Natural killer cell (primary cell): ENCODE measurements at places on chromosomes 1 and 21. TPM values are rescaled to one million over a fixed set of nuclear protein-coding genes. Genes with fewer than 3 reads are reported as not detected.

DNA sequence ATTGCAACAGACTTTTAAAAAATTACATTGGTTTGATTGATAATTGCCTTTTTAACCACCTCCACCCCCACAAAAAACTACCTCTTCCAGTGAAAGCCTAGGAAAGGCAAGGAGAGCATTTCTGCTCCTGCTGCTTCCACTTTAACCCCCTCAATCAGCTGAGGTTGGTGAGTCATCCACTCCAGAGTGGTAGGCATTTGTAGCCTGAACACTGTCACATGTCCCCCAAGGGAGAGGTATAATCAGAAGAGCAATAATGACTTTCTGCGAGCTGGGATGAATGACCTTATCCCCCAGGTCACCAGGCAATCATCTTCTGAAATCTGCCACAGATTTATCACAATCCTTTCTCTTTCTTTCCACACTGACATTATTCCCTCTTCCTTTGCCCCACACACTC is 126.6 kb upstream of the CAMK1G start:
- no peak for DNase-seq

GRCh38 chr21:34885125-34885524 is 164.0 kb downstream of the RUNX1 start:
- DNase-seq = no peak

GRCh38 chr1:177586429-177586828 is 383.4 kb downstream of the SEC16B start:
- DNase-seq = no peak

- no peak for DNase-seq
Measured at GRCh38 chr1:222761083-222761482, 24.1 kb downstream of the FAM177B start.

DNA sequence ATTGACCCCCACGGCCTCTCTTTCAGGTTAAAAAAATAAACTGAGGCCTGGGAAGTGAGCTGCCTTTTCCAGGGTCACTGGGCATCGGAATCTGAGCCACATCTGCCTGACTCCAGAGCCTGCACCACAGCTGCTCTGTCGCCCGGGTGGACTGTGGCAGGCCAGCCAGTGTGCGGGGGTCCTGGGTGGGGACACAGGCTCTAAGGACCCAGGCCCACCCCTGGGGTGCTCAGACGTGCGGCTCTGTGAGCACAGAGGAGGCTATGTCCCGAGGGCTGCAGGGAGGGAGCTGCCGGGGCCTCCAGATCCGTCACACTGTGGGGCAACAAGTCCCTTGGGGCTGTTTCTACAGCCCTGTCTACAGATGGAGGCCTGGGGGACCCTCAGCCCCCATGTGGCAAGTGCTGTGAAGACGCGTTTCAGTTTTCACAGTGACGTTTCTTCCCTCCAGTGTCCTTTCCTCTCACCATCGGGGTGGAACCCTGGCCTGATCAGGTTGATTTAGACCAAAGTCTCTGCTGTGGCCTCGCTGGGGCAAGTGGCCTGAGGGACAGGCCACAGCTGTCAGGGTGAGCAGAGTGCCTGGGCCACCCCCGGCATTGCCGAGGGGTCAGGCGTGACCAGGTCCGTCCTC is 39.2 kb upstream of the ACTRT2 start:
- no peak for DNase-seq

GRCh38 chr1:94864821-94865220 is 44.7 kb downstream of the SLC44A3 start:
- DNase-seq = no peak

GRCh38 chr1:64892576-64893573 is 73.5 kb downstream of the JAK1 start:
- no peak for DNase-seq

DNA sequence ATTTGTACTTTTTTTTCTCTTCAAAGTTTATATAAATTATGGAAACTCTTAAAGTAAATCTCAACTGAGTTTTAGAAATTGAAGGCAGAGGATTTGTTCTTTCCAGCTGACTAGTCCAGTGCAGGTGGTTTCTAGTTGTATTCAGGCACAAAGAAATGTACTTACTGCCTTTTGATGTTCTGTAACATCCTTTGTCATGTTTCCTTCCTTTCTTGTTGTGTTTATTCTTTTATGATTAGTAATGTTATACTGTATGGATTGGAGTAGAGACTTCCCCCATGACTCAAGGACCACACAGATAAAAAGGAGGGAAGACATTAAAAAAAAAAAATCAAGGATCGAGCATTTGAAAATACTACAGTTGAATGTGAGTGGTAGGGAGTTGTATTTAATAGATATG is 8.0 kb downstream of the HIPK1 start:
- peak; percentile 31 for DNase-seq

- peak; percentile 44 for DNase-seq
Measured at GRCh38 chr21:41817228-41817627, 50.4 kb upstream of the RIPK4 start.

DNA sequence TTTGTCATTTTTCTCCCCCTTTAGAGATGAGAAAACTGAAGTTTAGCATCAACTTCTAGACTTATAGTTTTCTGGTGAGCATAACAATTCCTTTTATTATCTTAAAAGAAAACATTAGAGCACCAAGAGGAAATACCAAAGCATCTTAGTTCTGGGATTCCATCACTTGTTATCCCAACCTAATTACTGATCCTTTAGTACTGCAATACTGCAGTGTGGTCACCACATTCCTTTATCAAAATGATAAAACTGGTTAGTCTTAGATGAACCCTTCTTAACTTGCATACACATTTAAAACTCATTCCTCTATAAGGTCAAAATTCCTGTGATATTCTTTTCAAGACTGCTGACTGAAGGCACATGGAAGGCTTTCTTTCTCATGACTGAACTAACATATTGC is 23.1 kb downstream of the SOD1 start:
- no peak for DNase-seq

DNA sequence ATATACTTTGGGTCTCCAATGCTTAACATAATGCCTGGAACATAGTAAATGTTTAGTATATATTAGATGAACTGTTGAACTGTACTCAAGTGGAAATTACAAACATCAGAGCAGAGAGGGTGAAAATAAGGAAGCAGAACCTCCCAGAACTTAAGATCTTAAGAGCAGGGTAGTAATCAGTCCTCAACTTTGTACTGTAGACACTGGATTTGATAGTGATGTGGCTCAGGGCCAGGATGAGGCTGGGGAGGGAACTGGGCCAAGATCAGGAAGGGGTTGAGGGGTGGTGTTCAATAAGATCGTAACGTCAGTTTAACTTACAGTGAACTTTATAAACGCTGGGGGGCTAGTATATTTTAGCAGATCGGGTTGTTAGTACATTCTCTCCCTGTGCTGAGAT is 15.4 kb downstream of the MPZL1 start:
- no peak for DNase-seq

- no peak for DNase-seq
Measured at GRCh38 chr1:148317288-148317985, 165.4 kb upstream of the NBPF11 start.

GRCh38 chr1:150366416-150367296 is 2.7 kb downstream of the RPRD2 start:
- peak; percentile 17 for DNase-seq

DNA sequence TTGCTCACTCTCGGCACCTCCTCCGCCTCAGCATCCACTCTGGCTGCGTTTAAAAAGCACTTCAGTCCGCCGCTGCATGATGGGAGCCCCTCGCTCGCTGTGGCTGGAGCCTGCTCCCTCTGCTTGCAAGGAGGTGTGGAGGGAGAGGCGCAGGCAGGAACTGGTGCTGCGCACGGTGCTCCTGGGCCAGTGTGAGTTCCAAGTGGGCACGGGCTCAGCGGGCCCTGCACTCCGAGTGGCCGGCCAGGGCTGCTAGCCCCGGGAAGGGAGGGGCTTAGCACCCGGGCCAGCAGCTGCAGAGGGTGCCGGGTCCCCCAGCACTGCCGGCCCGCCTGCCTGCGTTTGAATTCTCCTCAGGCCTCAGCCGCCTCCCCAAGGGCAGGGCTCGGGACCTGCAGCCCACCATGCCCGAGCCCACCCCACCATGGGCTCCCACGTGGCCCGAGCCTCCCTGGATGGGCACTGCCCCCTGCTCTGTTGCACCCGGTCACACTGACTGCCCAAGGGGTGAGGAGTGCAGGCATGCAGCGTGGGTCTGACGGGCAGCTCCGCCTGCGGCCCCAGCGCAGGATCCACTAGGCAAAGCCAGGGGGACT is 1599.5 kb downstream of the NCAM2 start:
- DNase-seq = no peak

DNA sequence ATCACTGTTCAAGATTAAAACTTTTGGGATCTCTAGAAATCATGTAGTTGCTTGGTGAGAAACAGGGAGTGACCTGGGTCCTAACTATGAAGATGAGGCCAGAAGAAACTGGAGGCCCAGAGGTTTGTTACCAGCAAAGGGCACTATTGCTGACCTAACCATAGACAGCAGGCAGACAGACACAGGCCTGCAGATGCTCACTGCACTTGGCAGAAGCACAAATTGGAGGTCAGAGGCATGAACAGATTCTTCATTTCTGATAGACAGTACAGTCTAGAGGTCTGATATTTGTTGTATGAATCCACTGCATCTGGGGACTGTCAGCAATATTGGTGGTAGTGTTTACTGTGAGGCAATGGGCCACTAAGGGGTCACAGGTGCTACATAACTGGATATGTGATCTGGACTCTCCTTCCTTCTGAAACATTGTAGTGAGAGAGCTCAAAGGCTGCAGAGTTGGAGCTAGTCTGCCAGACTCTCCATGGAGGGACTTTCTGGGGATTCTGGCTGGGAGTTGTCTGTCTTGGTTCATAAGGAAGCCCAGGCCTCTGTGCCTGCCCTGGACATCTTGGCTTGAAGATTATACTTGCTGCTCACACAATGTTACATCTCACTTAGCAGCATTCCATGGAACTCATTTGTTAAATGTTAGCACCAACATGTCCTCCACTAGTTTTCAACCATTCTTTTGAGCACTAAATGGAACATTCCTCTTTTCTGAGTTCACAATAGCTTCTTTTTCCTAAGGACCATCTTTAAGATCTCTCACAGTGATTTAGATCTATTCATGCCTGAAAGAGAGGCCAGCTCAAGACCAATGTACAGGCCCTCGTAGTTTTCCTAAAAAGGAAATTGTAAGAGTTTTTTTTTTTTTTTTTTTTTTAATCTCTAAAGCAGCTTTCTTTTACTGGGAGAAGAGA is 26.9 kb upstream of the CCN1 start:
- no peak for DNase-seq

DNA sequence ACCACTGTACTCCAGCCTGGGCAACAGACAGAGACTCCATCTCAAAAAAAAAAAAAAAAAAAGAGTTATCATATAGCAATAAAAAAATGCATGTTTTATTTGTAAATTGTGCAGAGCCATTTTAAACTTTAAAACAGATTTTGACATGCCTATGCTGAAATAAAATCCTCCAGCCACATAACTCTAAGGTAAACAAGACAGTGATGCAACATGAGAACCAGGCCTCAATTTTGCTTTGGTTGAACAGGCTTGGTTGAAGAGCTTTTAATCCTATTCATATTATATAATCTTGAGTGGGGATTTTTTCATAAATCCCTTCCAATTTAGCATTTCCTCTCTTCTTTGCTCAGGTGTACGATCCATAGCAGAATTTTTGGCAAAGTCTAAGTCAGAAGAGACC is 26.1 kb downstream of the ARMH1 start:
- DNase-seq = no peak

GRCh38 chr1:117258791-117259190 is 48.1 kb upstream of the VTCN1 start:
- no peak for DNase-seq

- DNase-seq = no peak
Measured at GRCh38 chr1:107570768-107571167, 394.2 kb downstream of the VAV3 start.

DNA sequence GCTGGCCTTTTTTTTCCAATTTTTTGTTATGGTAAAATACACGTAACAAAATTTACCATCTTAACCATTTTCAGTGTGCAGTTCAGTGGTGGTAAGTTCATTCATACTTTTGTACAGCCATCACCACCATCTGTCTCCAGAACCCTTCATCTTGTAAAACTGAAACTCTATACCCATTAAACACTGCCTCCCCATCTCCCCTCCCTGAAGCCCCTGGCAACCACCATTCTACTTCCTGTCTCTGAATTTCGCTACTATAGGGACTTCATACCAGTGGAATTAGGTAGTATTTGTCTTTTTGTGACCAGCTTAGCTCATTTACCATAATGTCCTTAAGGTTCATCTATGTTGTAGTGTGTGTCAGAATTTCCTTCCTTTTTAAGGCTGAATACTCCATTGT is 8.7 kb downstream of the PKNOX1 start:
- no peak for DNase-seq

DNA sequence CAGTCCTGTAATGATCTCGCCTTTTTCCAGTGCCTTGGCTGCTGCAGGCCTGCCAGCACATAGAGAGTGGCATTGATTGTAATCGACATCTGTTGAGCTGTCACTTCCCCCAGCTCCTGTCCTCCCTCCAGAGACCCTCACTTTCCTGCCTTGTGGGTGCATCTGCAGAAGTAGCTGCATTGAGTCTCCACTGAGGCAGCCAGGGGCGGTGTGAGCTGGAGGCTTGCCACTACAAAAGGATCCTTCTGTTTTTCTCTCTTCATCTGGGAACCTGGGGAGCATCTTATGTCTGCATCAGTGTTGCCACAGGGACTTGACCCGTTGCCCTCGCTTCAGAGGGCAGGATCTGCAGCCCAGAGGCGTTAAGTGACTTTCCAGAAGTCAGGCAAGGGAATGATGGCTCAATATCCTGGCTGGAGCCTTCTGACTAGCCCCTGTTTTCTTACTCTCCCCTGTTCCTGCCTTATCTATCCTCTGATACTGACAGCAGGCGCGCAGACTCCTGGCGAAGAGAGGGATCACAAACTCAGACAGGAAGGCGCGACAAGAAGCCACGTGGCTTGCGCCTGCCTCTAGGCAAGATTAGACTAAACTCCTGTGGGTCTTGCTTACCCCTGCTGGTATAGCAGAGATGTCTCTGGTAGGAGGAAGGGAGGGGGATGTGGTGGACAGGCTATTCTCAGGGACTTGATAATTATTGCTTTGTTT is 13.3 kb upstream of the FMOD start:
- no peak for DNase-seq

- no peak for DNase-seq
Measured at GRCh38 chr1:62732331-62732730, 44.1 kb upstream of the DOCK7 start.

GRCh38 chr21:33578214-33578613 is 10.3 kb downstream of the DONSON start:
- no peak for DNase-seq

The RGS5 gene
- 0.14 TPM for total RNA-seq

The NTMT2 gene
- total RNA-seq = not detected

The CD53 gene
- 584 TPM for total RNA-seq

The HSD3B2 gene
- not detected for total RNA-seq

The KCNE2 gene
- 0.60 TPM for total RNA-seq

The OR2T3 gene
- total RNA-seq = not detected

The CYP4Z1 gene
- total RNA-seq = not detected

The LCA5L gene
- total RNA-seq = 0.14 TPM

The OR2AK2 gene
- total RNA-seq = 0.88 TPM

The SCP2 gene
- total RNA-seq = 118 TPM

The COL18A1 gene
- 12.7 TPM for total RNA-seq

The RNU1-1 gene
- total RNA-seq = 3,261 TPM

The ATPAF1 gene
- total RNA-seq = 21.7 TPM

The RIPPLY3 gene
- total RNA-seq = not detected

The CYYR1 gene
- not detected for total RNA-seq

The ITLN2 gene
- total RNA-seq = not detected
